Stimulated activated CD8-positive, alpha-beta memory T cell treated with anti-CD3 and anti-CD28 coated beads, Interleukin-7, amount 100 ng/mL, for 1 hour (primary cell): ENCODE measurements at places on chromosomes 2 and 18.

DNA sequence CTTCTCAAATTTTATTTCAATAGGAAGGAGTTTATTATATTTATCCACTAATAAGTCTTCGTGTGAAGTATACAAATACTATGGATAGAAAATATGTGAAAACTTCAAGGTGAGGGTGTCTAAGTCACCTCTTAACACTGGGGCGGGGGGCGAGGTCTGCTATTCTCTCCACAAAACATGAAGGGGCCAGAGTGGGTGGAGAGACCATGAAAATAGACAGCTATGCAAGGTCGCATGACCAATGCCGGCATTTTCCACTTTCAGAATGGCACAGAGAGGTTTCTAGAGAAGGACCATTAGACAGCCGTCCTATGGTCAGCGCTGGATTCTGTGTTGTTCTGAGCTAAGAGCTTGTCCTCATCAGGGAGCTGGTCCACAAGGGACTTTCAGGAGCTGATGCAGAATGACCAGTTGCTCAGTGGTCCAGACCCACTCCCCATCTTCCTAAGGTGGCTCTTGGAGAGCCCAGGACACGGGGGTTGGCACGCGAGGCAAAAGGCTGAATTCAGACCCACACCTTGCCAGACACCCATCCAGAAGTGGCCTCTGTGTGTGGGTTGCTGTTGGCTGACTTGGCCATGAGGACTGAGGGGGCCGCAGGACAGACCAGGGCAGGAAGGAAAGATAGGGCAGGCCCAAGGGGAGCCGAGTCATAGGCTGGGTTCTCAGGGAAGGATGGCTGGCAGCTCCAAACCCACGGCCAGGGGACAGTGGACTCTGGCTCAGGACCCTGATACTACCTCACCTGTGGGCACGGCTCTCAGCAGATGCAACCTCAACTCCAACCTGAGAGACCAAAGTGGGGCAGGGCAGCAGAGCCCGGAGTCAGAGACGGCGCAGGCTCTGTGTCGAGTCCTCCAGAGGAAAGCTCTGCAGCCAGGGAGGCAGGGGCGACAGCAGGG is 69.8 kb downstream of the NDUFA10 start:
- DNase-seq: no peak

GRCh38 chr2:157107877-157108276 is 149.6 kb upstream of the GALNT5 start:
- DNase-seq: no peak

DNA sequence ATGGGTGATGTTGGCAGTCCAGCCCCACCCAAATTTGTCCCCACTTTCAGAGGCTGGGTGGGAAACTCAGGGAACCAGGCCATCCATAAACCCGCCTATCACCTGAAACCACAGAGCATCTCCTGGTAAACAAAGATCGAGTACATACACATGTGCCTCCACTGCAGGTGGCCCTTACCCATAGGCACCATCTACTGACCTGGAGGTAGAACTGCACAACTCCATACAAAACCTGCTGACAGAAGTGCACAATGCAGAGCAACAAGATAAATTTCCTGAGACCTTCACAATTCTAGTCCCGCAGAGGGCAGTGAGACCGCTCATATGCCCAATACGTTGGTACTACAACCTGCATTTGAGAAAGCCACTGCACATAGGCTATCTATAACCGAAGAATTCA is 856.3 kb downstream of the SUCLG1 start:
- no peak for DNase-seq

DNA sequence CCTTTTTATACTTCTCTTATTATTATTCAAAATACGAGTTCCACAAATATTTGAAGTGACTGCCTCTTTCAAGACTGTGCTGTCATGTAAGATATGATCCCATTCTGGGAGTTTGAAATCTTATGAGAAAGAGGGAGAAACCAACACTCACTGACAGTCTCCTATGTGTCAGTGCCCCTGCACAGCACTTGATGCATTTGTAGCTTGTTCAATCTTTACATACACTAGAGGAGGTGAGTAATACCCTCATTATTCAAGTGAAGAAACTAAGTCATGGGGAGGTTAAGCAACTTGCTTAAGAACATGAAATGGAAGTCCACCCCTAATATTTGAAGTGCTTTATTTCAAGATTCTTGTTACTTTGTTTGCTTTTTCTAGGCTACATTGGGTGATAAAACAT is 459.5 kb upstream of the FANCL start:
- no peak for DNase-seq

- DNase-seq: no peak
These were observed 54.2 kb upstream of the FMNL2 start for GRCh38 chr2:152280780-152281179.

- DNase-seq: no peak
These were observed 725 bp downstream of the FBXO48 start for GRCh38 chr2:68466361-68466777.

DNA sequence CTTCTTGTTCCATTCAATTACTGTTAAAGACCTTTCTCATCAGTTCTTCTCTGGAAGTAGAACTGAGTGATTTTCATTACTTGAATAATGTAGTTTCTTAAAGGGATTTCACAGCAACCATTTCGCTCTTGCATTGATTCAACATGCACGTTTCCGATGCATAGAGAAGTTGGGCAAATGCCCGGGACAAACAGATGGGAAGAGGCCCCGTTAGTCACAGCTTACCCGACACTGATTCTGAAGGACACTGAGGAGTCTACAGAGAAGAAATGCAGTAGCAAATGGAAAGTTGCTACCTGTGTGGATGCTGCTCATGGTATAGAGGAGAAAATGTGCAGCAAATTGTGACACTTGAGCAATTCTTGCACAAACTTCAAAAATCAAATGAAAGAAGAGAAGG is 32.3 kb upstream of the GCG start:
- no peak for DNase-seq

DNA sequence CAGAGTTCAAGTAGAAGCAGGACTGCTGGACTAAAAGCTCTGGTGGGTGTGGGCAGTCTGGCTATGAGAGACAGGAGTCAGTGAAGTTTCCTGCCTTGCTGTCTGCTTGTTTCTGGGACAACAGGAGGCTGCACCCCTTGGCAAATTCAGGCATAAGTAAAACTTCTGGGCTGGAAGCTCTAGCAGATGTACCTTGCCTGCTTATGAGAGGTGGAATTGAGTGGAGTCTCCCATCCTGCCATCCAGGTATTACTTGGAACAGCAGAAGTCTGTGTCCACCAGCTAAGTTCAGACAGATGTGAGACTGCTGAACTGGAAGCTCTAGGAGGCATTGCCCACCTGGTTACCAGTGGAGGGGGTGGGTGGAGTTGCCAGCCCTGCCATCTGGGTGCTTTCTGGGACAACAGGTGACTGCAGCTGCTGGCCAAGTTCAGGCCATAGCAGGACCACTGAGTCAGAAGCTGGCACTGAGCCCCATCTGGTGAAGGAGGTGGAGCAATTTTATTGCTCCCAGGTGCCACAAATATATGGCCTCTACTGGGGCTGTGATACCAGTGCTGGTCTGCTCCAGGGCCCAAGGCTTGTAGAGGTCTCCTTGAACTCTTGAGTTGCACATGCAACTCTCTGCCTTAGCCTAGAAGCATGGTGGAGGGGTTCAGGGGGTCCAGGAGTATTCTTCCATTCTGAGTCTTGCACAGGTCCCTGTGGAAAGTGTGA is 199.4 kb upstream of the FN1 start:
- no peak for DNase-seq

DNA sequence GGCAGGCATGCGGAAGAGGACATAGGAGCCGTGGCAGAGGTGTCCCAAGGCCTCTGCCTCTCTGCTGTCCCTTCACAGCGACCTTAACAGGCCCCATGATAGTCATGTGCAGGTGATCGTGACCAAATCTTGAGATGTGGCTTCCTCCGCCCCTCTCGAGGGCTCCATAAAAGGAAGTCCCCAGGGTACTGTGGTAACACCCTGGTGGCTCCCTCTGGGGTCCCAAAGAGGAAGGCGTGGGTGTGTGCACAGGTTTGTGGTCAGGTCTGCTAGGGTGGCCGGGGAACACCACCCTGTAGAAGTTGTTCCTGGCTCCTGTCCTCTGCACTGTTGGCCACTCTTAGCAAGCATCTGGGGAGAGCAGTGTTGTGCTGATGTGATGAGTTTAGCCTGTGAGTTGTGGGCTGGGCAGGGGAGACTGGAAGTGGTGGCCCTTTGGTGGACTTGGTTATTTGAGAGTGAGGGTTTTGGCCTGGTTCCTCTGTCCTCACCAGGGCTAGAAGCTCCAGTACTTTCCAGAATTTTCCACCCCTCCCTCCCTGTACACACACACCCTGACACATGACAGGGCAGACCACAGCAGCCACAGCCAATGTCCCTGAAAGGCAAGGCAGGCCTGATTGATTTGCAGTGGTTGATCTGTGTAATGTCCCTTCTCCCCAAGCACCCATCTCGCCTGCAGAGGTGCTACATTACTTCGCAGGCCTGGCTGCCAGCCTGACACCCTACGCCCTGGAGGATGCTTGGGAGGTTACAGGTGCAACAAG is 68.9 kb upstream of the BOD1L2 start:
- DNase-seq: no peak

- no peak for DNase-seq
These were observed 4.5 kb downstream of the NBEAL1 start for GRCh38 chr2:203019142-203019541.

GRCh38 chr2:168062936-168063335 is 184.5 kb downstream of the STK39 start:
- DNase-seq: no peak

- DNase-seq: no peak
These were observed 40.9 kb downstream of the TCF4 start for GRCh38 chr18:55546851-55547704.

DNA sequence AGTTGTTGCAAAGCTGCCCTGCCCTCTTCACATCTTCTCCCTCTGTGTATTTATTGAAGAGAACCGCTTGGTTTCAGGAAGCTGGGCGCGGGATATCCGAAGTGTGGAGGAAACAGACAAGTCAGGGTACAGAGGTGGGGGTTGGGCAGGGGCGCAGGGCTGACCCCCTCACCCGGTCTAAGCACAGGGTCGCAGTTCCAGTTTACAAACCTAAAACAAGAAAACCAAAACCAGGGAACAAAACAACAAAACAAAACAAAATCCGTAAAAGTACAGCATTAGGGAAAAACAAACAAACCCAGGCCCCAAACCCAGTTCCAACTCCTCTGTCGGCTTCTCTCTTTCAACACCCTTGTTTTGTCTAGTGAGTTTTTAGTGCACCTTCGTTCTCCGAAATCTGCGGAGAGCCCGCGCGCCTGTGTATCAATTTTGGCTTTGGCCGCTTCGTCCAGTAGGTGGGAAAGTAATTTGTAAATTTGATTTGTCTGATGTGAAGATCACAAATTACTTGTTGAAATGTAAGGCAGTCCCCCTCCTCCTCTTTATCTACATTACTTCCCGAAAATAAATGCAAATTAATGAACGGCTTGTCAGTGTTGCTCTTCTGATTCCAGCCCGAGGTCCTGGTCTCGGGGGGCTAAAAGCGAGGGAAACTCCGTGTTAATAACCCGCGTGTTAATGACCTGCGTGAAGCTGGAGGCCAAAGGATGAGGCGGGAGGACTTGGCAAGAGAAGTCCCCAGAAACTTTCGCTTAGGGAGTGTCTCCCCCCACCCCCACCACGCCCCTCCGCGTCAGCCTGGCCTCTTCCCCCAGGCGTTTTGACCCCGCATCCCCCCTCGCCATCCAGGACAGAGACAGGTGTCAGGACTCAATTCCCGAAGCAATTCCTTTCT is 6.9 kb downstream of the OTX1 start:
- DNase-seq: no peak

GRCh38 chr2:101815154-101815553 is 117.6 kb downstream of the MAP4K4 start:
- DNase-seq: no peak

DNA sequence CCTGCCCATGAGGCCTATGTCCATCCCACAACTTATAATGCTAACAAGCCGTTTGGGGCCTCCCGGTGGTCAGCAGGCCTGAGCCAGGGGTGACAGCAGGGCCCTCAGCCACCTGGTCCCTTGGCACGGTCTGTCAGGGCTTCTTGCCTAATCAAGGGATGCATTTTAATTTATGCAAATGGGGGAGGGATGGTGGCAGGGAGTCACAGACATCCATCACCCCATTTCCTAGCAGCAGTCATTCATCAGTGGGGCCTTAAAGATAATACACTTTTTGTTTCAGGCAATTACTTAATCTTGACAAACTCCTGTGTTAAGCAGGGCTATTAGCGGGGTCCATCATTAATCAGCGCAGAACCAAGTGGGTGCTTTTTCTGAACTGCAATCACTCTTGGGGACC is 174.5 kb downstream of the GLI2 start:
- DNase-seq: no peak

- DNase-seq: no peak
These were observed 1432.2 kb upstream of the ACVR2A start for GRCh38 chr2:146412625-146413024.

DNA sequence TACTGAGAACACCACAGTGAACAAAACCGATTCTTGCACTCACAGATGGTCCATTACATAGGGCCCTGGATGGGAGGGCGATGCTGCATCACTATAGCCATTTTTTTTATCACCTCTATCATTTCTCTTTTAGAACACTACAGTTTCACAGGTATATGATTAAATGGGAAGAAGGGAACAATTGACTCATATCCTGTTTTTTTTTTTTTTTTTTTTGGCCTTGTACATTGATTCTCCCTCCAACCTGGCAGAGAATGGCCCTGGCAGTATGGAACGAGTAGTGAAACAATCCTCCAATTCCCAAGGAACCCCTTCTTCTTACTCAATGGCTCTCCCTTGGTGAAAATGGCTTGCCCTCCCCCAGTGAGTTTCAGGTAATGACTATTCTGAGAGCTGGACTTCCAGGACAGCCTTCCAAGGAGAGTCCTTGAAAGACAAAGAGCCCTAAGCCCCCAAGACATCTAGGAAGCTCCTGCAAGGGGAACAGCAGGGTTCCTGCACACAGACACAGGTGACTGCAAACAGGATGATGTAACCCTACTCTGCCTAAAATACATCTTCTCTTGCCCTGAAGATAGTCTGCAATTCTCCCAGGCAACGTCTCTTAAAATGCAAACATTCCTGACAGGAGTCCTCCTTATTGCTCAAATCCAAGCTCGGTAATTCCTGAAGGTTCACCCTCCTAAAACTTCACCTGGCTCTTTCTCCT is 405.4 kb downstream of the SETBP1 start:
- no peak for DNase-seq

GRCh38 chr2:27615316-27615715 is 13.5 kb downstream of the CCDC121 start:
- no peak for DNase-seq
